ENCODE measurements at places on chromosomes 5 and 9. TPM values are rescaled to one million over a fixed set of nuclear protein-coding genes. Genes with fewer than 3 reads are reported as not detected.
A peak's percentile ranks its signal among the peaks of the same experiment; 100 is the strongest.

DNA sequence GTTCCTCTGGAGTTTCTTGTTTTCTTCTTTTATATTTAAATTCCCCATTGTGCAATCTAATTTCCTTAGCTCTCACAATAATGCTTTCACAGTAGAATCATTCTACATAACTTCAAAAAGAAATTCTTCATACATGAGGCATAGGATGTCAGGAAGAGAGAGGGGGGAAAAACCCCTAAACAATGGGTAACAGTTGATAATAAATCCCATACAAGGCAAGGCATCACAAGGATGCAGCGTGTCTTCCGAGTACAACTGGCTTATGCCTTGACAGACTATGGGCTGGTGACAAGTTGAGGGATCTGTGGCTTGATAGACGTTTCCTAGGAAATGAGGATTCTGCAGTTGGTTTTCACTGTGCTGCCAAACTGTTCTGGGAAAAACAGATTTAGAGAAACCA is 247.4 kb downstream of the ARL15 start:
- H3K4me1 ChIP-seq: no peaks in the 10 kb centered on the region
- no peak for DNase-seq
- H3K27ac ChIP-seq: no peak overlapping the region
- no peaks in the 10 kb centered on the region for H3K27me3 ChIP-seq
- H3K36me3 ChIP-seq: no peaks in the 10 kb centered on the region

DNA sequence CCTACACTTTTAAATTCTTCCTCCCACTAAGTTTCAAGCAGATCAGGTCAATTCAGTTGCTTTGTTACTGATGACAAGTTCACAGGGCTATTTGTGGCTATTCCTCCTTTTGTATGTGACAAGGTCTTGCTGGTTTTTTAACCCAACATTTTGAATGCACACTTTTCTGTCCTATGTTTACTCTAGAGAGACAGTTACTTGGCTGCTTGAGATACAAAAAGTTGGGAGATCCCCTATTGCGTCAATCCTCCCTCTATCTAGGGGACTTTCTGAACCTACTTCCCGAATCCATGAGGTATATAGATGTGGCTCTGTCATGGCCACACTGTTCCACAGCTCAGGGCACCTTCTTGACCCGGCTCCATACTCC is 386.7 kb downstream of the NTRK2 start:
- H3K27ac ChIP-seq: no peak overlapping the region
- H3K27me3 ChIP-seq: no peaks in the 10 kb centered on the region
- no peak for DNase-seq
- no peaks in the 10 kb centered on the region for H3K36me3 ChIP-seq
- H3K4me1 ChIP-seq: no peaks in the 10 kb centered on the region

SPATA6L gene
- 0.21 TPM for total RNA-seq

DNA sequence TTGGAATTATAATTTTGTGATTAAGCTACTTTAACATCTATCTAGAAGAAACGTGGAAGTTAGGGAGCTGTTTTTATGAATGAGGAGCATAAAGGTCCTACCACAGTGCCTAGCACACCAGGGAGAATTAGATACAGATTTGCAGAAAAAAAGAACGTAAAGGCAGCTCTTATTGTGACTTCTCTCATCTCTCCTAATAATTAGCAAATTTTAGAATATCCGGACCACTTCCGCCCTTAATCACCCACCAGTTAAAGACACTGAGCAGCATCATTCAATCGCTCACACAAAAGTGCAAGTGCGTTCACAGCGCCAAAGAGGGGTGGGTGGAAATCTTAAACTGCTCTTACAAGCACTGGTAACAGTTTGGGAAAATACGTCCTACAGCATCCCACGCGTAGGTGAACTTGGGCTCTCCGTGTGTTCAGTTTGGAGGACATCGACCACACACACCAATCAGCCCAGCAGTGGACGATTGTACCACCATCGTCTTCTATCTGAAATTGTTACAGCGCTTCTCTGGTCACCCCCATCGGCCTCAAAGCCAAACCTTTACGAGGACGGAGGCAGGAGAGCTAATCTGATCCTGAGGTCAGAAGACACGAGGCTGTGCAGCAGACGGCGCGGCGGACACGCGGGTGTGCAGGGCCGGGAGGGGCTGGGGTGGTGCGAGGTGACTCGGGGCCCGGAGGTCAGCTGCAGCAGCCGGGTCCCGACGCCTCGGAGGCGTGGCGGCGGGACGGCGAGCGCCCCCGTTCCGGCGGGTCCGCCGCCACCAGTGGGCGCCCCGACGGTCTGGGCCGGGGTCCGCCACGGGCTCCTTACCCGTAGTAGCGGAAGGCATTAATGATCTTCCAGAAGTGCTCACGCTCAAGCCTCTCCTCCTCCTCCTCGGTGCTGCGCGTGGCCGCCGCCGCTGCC is 646 bp downstream of the CARNMT1 start:
- H3K36me3 ChIP-seq: peaks cover 27% of the 10 kb centered on the region
- peak overlapping the region; percentile 98 for H3K27ac ChIP-seq
- H3K4me1 ChIP-seq: peaks cover 45% of the 10 kb centered on the region
- peak overlapping the region; percentile 95 for H3K4me3 ChIP-seq

- H3K27me3 ChIP-seq: no peaks in the 10 kb centered on the region
- DNase-seq: no peak
- peak overlapping the region; percentile 90 for H3K4me3 ChIP-seq
- peaks cover 21% of the 10 kb centered on the region for H3K4me1 ChIP-seq
These were observed 8.6 kb downstream of the RUFY1 start for GRCh38 chr5:179558932-179559283.

DNA sequence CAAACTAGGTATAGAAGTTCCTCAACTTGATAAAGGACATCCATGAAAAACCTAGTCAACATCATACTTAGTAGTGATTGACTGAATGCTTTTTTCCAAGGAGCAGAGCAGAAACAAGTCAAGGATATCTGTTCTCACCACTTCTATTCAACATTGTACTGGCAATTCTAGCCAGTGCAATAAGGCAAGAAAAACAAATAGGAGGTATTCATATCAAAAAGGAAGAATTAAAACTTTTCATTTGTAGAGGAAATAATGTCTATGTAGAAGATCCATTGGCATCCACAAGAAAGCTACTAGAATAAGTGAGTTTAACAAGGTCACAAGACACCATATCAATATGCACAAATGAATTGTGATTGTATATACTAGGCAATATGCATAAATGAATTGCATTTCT is 28.2 kb upstream of the ORM1 start:
- H3K27me3 ChIP-seq: peaks cover 6% of the 10 kb centered on the region
- no peak for DNase-seq
- H3K4me1 ChIP-seq: no peaks in the 10 kb centered on the region
- no peak overlapping the region for H3K27ac ChIP-seq

GRCh38 chr9:123536455-123536868 is 180.5 kb downstream of the CRB2 start:
- H3K36me3 ChIP-seq: no peaks in the 10 kb centered on the region
- H3K4me3 ChIP-seq: no peak overlapping the region
- peaks cover 7% of the 10 kb centered on the region for H3K4me1 ChIP-seq
- no peak for DNase-seq

GRCh38 chr5:175466700-175467318 is 11.6 kb upstream of the SFXN1 start:
- H3K4me3 ChIP-seq: no peak overlapping the region
- no peak for DNase-seq
- no peaks in the 10 kb centered on the region for H3K36me3 ChIP-seq
- peaks cover 5% of the 10 kb centered on the region for H3K27me3 ChIP-seq
- H3K27ac ChIP-seq: no peak overlapping the region

DNA sequence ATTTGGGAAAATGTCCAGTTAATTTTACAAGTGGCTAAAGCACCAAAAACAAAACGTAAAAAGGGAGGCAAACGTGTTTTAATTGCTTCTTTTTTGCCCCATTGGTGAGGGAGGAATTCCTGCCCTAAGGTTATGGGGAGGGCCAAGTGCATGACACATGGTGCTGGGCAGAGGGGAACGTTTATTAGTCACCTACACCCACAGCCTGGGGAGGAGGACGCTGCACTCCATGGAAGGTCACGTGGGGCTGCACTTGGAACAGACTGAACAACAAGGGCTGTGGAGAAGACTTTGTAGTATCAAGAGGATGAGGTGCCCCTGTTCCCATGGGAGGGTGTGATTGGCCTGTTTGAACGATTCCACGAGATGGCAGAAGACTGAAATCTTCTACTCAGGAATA is 13.7 kb upstream of the ADAMTS16 start:
- H3K27me3 ChIP-seq: no peaks in the 10 kb centered on the region
- no peaks in the 10 kb centered on the region for H3K36me3 ChIP-seq
- H3K4me1 ChIP-seq: no peaks in the 10 kb centered on the region
- H3K4me3 ChIP-seq: no peak overlapping the region
- DNase-seq: no peak

DNA sequence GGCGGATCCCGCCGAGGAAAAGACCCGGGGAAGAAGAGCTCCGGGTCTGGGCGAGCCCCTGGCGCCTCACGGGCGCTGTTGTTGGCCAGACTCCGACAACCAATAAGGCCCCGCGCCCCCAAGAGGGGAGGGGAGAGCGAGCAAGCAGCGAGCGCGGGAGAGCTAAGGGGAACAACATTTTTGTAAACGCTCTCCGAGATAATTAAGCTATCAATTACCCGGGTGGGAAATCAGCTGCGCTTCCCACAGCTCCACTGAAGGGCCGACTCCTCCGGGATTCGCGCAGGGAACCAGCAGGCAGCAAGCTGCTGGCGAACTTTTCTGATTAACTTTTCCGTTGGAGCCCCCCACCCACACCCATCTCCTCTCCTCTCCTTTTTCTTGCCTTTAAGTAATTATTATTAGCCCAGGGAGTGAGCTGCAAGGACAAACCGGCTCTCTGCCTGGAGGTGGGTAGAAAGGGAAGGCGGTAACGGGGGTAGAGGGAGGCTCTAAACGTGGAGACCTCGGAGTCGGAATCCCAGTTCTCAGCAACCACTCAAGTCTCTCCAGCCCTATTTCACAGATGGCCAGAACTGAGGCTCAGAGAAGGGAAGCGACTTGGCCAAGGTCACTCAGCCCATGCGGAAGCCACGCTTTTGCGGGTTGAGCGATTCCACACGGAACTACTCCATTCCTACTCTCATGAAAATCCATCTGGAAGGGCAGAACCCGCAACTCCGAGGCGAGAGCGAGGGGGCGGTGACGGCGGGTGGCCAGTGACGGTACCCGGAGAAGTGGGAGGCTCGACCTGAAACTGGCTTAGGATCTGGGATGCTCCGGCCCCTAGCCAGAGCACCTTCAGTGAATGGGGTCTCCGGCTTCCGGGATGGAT is 1.3 kb downstream of the ASTN2 start:
- H3K27me3 ChIP-seq: peaks cover 34% of the 10 kb centered on the region
- DNase-seq: no peak
- H3K4me3 ChIP-seq: no peak overlapping the region

KIF24 gene
- total RNA-seq: 4.8 TPM

GRCh38 chr9:20394969-20395368 is 227.3 kb downstream of the MLLT3 start:
- peaks cover 22% of the 10 kb centered on the region for H3K4me1 ChIP-seq
- no peak overlapping the region for H3K4me3 ChIP-seq
- H3K36me3 ChIP-seq: peaks cover 19% of the 10 kb centered on the region
- no peak overlapping the region for H3K27ac ChIP-seq
- no peaks in the 10 kb centered on the region for H3K27me3 ChIP-seq

DNA sequence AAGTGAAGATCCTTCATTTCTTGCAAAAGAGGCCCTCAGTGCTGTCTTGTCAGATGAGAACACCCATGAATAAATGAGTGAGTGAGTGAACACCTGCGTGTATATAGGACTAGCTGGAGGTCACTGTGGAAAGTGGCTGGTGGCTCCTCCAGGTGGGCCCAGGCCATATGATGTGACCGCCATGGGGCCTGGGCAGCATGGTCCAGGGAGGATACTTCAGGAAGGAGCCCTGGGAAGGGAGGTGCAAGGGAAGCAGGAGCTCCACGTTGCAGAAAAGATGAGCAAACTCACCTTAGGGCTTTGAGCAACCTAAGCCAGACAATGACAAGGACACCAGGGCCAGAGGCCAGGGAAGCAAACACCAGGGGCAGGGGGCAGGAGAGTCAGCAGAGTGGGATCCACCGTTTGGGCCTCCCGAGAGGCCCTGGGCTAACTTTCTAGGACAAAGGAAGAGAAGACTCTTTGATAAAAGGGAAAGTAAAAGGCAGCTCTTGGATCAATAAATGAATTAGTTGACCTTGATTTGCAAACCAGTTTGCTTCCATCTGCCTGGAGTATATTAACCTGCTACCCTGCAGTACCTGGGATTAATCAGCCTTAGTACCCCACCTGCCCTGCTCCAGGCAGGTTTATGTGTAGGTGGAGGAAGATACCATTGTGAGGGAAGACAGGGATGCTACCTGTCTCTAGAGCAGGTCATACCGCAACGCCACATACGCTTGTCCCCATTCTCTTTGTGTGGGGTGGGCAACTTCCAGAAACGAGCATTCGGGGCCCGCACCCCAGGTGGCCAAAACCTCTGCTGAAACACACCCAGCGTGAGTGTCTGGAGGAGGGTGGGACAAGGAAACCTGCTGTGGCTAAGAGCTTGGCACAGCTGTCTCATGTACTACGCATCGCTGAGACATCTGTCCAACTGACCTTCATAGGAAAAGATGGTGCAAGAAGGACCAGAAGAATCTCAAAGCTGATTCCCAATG is 51.4 kb upstream of the OLFM1 start:
- no peaks in the 10 kb centered on the region for H3K4me1 ChIP-seq
- H3K36me3 ChIP-seq: no peaks in the 10 kb centered on the region
- DNase-seq: no peak

- H3K36me3 ChIP-seq: no peaks in the 10 kb centered on the region
- H3K4me1 ChIP-seq: peaks cover 8% of the 10 kb centered on the region
- H3K27me3 ChIP-seq: peaks cover 32% of the 10 kb centered on the region
- no peak overlapping the region for H3K4me3 ChIP-seq
- DNase-seq: no peak
These were observed 119.6 kb upstream of the ITGA1 start for GRCh38 chr5:52668139-52668538.

GRCh38 chr9:129199044-129199435 is 21.0 kb upstream of the IER5L start:
- no peak overlapping the region for H3K27ac ChIP-seq
- peaks cover 6% of the 10 kb centered on the region for H3K4me1 ChIP-seq
- DNase-seq: no peak
- H3K36me3 ChIP-seq: no peaks in the 10 kb centered on the region
- no peak overlapping the region for H3K4me3 ChIP-seq
